ENCODE measurements at places on chromosomes 4 and X.

GRCh38 chr4:15469402-15470127 is at the start of gene CC2D2A:
Gene CC2D2A, plus strand, starts transcription at chr4:15469882. Its CDS starts 6,051 bp downstream, at chr4:15475933.
- DNase-seq, result no peak

DNA sequence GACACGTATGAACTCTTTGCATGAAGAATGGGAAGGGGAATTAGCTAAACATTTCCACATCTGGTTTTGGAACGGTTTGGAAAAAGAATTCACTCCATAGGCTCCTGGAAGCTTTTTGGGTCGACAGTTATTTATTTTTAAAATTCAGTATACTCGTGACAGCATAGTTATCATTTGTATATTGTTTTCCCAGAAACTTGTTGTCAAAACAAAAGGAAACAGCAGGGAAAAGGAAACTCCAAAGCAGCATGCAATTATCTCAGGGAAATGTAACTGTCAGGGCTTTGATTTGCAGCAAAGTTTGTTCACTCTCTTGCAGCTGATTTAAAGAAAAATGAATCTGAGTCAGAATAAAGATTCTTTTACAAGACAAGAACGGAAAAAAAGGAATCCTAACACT is 86.5 kb downstream of the PLAC1 start:
- DNase-seq, result no peak

GRCh38 chr4:67746797-67747495 is 7.2 kb downstream of the GNRHR start:
- DNase-seq, result peak; percentile 59

DNA sequence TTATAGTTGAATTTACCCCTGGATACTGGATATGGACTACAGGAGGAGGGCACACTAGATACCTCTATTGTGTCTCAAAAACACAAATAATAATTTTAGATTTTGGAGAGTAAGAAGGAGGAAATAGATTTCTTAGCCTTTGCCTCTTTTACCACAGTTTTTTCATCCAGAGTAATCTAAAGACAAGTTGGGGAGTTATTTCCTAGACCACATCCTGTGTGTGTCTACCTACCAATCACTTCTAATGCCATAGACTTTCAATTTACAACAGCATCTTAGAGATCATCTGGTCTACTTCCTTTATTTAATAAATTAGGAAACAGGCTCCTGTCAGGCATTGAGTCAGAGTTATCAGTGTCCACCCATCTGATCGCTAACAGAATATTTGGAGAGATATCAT is 191.5 kb downstream of the EDA start:
- no peak for DNase-seq

GRCh38 chr4:120555058-120555457 is 367.5 kb downstream of the PRDM5 start:
- no peak for DNase-seq

DNA sequence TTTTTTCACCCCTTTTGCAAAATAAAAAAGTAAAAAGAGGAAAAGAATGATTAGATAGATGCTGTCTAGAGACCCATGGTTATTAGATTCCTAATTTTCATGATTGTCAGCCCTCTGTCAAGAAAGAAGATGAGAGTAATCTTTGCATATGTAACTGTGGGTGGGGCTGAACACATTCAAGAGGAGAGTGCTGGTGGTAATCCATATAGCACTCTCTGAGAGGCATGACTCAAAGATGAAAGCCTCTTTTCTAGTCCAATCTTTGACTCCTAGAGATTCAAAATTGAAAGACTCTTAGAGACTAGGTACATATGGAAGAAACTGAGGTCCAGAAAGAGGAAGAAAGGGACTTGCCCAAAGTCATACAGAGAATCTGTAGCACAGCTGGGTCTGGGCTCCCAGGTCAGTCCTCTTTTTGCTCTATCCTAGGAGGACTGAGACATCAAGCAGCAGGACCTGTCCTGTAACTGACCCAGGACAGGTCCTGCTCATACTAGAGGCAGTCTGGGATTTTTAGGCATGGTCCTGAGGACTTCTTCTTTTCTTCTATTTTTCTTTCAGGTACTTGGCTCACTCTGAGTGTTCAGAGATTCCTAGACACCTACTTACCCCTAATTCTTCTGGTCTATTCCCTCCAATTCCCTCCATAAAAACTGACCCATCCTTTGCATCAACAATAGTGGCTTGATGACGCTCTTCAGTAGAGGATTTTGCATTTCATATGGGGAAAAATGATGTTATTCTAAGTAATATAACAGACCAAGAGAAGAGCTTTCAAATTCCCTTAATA is 23.8 kb downstream of the VSIG4 start:
- DNase-seq, result peak; percentile 13

- DNase-seq, result no peak
Measured at GRCh38 chr4:66045913-66046312, 375.6 kb upstream of the EPHA5 start.

DNA sequence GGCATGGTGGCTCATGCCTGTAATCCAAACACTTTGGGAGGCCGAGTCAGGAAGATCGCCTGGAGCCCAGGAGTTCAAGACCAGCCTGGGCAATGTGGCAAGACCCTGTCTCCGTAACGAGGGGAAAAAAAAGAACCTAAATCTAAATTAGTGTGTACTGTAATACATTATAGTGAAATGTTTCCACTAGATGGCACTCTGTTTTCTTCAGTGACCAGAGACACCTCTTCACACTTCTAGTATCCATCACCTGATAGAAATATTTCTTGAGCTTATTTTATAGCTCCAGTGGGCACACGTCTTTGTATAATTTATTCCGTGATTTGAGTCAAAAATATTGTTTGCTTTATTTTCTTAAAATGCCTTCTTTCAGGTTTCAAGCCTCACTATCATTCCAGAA is 600.9 kb upstream of the DIPK2B start:
- peak; percentile 34 for DNase-seq

DNA sequence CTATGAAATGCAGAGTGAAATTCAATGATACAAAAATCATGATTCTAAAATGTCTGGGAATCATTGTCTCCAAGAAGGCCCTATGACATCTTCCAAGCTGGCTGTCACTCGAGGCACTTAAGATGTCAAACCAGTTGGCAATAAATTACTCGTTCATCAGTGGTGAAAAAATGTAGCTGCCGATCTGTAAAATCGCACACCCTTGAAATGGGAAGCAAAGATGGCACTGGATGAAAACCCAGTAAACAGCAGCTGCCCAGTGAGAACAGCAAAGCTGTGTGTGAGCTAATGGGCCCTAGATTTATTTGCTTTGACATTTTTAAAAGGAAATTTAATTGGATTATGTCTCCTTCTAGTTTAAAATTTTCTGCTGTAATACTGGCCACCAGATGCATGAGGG is 181.9 kb upstream of the NDP start:
- no peak for DNase-seq

DNA sequence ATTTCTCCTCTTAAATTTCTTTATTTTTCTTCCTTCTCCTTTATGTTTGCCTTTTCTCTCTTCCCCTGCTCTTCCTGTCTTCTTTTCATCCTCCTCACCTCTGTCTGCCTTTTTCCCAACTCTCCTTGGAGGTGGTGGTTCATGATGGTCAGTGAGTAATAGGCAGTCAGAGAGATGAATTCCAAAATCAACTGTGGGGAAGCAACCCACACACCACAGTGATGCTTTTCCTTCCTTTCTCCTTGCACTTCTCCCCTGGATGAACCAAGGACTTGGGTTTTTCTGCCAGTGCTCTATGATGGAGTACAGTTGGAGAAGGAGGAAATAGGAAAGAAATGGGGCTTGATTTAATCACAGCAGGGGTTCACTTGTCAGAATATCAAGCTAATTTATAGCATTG is 153.8 kb downstream of the DCK start:
- no peak for DNase-seq

- no peak for DNase-seq
Measured at GRCh38 chr4:113637363-113637762, 124.2 kb downstream of the CAMK2D start.

- no peak for DNase-seq
Measured at GRCh38 chr4:142345924-142346323, 500.2 kb downstream of the INPP4B start.

DNA sequence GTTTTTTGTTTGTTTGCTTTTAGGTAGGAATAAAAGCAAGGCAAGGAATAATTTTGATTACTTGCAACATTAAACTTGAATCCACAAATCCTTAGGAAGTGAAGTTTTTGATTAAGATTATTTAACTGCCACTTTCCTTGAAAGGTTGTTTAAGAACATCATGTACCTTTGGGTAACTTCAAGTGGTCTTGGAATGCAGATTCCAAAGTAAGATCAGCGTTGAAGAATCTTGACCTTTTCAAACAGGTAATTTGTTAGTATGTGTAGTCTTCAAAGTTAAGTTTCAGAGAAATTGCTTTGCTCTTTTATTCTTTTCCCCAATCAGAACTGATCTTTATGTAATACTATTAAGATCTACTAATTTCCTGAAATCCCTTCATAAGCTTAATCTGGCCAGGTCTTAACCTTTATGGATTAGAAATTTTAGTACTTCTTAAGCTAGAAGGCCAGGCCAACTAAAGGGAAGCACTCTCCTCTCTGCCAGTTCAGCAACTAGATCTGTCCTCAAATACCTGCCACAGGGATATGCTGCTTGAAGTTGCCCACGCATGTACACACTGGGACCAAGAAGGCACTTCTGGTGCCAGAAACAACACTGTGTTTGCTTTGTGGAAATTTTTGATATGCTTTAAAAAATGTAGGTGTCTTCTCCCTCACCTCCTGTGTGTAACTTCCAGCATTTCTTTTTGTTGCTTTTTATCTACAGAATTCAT is 7.4 kb downstream of the NPNT start:
- no peak for DNase-seq

GRCh38 chrX:106626789-106627188 is 15.0 kb downstream of the RADX start:
- DNase-seq, result no peak

- peak; percentile 18 for DNase-seq
Measured at GRCh38 chrX:149950681-149951080, 12.4 kb upstream of the EOLA2 start.

DNA sequence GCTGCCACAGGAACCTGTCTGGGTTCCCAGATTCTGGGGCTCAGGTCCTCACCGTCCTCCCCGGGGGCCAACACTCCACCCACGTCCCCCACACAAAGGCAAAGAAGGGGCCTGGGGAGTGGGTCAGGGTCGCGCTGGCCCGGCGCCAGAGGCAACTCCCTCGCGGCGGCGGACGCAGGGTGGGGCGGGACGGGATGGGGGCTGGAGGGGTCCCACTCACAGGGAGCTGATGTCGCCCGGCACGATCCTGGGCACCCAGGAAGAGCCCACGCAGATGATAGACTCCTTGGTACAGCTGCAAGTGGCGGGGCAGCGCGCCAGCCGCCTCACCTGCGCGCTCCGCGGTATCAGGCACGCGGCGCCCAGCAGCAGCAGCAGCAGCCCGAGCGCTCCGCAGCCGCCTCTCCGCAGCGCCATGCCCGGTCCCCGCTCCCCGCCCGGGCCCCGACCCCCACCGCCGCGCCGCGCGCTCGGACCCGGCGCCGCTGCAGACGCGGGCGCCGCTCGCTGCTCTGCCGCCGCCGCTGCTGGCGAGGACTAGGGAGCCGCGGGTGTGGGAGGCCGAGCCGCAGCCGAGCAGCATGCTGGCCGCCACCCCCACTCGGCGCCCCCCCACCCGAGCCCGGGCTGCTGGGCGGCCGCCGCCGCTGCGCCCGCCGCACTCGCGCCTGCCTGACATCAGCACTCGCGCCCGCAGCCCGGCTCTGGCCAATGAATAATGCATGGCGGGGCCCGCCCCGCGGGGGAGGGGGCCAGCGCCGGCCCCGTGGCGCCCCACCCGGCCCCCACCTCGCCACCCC is at the start of gene LGI2:
Gene LGI2, minus strand, starts transcription at position 670 of the 800 bp plus-strand sequence. Its CDS starts 253 bp downstream, at position 417.
- no peak for DNase-seq

DNA sequence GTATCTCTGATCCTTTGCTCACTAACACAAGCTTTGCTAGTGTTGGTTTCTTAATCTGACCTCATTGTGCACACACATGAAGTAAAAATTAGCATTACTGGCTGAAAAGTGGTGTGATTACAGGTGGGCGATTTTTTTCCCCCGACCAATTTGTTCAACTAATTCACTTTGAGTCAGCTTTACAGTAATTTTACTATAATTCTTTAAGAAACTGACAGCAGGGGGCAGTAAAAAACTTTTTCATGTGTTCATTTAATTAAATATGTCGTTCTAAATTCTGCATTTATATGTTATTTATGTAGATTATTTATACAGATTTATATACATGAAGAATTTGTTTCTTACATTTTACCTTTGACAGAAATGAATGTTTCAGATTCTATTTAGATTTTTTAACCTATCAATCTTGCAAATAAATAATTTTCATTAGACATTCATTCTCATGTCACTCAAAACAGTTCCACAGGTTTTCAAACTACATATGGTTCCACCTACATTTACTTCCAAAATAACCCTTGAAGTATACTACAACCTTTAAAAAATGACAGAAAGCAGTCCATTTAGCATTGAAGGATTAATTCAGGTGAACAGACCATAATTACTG is 17.5 kb downstream of the PALLD start:
- DNase-seq, result peak; percentile 34

DNA sequence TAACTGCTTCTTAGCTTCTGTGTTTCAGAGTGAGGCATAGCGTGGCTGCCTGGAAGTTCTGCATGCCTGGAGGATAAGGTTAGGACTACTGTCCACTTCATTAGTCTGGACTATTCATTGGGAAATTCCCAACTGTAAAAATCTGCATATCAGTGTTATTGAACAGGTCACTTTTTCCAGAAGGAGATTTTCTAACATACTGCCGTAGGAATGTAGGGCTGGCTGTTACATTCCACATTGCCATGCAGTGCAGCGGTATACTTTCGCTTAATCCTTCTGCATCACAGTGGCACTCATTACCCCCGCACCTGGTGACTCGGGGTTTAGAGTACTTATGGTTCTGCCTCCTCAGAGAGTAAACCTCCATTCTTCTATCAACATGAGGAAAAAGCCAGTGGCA is 104.6 kb downstream of the NPFFR2 start:
- no peak for DNase-seq

DNA sequence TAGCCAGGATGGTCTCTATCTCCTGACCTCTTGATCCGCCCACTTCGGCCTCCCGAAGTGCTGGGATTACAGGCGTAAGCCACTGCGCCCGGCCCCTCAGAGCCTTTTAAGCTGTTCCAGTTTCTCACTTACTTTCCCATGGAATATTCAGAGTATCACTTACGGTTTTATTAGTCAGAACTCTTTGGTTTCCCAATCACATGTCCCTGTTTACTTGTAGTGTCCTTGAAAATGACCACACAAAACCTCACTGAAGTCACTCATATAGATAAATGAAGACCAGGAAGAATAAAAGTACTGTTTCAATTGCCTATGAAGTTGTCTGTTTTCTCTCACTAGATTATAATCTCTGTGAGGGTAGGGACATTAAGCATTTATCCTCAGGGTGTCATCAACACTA is 217.2 kb upstream of the HCCS start:
- no peak for DNase-seq

DNA sequence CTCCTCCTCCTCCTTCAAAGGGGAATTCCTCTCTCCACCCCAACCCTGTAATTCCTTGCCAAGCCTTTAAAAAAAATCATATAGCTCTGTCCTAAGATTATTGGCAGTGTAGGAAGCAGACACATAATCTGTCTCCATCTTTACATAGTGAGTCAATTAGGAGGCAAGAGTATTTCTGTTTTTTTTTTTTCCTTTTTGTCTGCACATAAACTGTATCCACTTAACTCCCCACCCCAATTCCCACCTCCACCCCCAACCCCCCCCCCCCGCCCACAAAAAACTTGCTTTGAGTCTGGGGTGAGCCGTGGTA is 182.5 kb downstream of the RASL11B start:
- DNase-seq, result no peak

- no peak for DNase-seq
Measured at GRCh38 chr4:139782926-139783522, 117.4 kb downstream of the MGST2 start.
